Midbrain (tissue), 1 donor: ENCODE measurements at places on chromosomes 4 and X.

- DNase-seq, result no peak
These were observed 2.7 kb downstream of the SHROOM2 start for GRCh38 chrX:9788911-9789310.

GRCh38 chr4:121822796-121823504 is 733 bp downstream of the CCNA2 start:
- no peak for DNase-seq

GRCh38 chrX:147935156-147935758 is 23.5 kb downstream of the FMR1 start:
- no peak for DNase-seq

DNA sequence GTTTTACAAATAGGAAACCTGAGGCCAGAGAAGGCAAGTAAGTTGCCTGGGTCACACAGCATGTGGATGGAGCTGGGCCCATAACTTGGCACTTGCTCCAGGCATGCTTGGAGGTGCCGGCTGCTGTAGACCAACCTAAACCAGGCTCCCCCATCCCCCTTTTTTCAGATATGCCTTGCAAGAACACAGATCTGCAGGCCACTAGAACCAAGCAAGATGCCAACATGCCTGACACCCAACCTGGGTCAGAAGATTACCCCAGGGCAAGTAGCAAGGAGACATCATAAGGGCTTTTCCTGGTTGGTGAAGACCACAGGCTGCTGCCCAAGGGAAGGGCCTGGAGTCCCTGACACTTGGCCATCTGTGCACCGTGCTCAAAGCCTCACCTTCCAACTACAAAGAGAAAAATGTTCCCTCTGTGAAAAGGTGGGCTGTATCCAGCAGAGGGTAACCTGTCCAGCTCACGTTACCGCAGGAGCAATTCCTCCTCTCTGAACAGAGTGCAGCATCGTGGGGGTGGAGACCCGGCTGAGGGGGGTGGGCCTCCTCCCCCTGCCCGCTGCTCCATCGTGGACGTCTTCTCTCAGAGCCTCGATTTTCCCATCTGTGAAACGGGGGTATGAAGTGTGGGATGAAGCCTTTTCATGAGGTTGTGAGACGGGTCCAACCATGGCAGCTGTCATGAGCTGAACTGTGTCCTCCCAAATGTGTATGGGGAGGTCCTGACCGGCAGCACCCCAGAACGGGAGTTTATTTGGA is 23.0 kb downstream of the HMX1 start:
- DNase-seq, result no peak

- DNase-seq, result no peak
These were observed 53.0 kb downstream of the HAND2 start for GRCh38 chr4:173477016-173477415.

DNA sequence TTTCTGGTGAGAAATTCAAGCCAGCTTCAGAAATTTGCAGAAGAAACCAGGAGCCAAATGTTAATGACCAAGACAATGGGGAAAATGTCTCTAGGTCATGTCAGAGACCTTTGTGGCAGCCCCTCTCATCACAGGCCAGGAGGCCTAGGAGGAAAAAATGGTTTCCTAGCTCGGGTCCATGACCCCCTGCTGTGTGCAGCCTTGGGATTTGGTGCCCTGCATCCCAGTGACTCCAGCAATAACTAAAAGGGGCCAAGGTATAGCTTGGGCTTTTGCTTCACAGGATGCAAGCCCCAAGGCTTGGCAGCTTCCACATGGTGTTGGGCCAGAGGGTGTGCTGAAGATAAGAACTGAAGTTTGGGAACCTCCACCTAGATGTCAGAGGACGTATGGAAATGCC is 814.7 kb upstream of the SLIT2 start:
- DNase-seq, result no peak

- DNase-seq, result no peak
These were observed 90.0 kb downstream of the AREG start for GRCh38 chr4:74534936-74535335.

DNA sequence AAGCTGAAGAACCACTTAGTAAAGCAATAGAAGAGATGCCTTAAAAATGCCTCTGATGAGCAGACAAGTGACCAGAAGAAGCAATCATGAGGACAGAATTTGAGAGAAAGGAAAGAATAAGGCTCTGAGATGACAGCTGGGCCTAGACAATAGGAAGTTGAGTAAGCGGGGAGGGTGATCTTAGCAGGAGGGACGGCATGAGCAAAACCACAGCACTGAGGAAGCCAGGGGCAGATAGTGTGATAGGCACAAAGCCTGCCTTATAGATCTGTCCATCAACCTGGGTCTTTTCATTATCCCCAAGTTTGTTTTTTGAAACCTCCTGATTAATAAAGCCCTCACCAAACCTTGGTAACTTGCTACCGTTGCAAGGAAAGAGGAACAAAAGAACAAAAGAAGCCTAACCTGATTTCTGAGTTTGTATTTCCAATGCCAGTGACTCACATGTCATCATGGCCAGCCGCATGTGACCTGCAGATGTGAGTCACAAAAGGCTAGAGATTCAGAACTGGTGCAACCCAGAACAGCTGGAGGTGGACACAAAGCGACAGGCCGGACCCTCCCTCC is 55.7 kb upstream of the PPARGC1A start:
- DNase-seq, result no peak
